NCI-H1436 treated with DMSO at 0.1 percent for 48 hours (cell line): ENCODE measurements at places on chromosomes 7 and 10.

- DNase-seq: no peak
These were observed 176.2 kb downstream of the GNAT3 start for GRCh38 chr7:80335511-80336231.

GRCh38 chr7:117395743-117396142 is 31.6 kb downstream of the ASZ1 start:
- DNase-seq: no peak

DNA sequence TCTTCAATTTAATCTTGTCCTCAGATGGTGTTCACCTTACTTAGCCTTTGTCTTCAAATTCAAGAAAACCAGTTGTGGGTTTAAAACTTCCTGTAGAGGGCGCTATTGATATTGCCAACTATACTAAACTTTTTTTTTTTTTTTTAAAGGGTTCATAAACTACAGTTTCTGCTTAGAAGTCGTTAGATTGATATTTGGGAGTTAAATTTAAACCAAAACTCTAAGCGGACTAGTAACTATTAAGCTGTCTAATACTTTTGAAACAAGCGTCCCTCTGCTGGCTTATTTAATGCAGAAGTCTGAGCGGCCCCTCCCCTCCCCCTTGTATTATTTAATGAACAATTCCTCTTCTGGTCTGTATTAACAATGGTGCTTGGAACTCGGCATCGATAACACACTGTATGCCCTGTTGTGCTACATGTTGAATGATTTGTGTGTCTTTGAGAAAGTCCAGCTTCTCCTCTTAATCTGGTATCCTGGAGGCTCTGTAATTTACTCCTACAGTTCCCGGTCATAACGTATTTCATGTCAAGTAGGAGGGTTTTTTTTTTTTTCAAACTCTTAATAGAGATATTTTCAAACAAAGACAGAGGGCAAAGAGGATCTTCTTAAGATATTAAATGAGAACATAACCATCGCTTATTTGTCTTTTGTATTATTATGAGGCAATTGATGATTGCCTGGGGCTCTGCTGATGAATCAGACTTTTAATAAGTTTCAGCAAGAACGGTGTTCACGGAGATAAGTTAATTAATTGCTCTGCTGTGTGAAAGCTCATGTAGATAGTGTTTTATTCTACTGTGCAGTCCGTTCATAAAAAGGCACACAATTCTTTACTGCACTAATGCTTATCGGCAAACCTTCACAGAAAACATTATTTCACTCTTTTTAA is 22.6 kb upstream of the CREB5 start:
- peak; percentile 52 for DNase-seq

DNA sequence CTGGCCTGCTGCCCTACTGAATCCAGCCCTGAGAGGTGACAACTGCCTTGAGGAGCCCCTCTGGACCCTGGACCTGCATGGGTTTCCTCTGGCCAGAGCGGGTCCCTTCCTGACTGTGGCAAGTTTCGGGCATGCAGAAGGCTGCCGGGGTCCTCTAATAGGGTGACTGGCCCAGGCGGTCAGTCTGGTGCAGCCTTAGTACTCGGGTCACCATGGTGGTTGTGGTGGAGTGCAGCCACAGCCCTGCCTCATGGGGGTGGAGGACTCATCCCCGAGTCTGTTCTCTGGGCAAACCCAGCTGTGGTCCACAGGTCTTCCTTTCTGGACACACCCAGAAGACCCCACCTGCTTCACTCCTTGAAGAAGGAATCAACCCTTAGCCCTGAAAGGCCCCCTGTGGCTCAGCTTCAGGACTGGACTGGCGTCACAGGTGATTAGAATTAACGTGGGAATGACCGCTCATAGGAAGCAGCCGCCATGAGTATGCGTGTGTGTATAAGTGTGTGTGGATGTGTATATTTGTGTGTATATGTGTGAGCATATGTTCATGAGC is 28.7 kb downstream of the RAMP3 start:
- no peak for DNase-seq

DNA sequence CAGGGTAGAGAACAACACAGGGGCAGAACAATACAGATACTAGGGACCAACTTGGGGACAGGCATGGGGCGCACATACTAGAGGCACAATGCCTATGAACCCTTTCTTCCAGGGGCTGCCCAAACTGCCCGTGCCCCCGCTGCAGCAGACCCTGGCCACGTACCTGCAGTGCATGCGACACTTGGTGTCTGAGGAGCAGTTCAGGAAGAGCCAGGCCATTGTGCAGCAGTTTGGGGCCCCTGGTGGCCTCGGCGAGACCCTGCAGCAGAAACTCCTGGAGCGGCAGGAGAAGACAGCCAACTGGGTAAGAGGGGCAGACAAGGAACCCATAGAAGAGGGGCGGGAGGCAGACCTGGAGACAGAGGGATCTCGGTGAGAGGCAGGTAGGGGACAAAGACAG is 5.8 kb downstream of the CHAT start:
- no peak for DNase-seq

- DNase-seq: no peak
These were observed 187.7 kb downstream of the ELFN1 start for GRCh38 chr7:1857487-1858421.

DNA sequence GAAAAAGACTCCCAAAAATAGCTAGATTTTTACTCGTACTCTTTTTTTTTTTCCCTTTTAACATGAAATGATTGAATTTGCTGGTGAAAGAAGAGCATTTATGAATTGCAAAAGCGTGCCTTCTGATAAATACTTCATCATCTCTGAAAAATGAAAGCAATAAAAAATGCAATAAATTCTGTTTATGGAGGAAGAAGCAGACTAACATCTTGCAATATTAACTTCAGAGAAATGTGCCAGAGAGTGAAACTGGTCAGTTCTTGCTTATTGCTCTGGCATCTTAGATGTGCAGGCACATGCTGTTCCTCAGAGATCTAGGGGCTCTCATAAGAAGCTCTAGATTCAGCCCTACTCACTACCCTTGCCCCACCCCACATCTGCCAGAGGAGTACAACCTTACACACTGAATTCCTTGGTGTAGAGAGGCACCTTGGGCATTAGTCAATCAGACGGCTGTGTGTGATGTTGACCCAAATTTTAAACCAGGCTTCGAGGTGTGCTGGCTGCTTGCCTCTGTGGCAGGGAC is 891.1 kb upstream of the GHITM start:
- DNase-seq: no peak

DNA sequence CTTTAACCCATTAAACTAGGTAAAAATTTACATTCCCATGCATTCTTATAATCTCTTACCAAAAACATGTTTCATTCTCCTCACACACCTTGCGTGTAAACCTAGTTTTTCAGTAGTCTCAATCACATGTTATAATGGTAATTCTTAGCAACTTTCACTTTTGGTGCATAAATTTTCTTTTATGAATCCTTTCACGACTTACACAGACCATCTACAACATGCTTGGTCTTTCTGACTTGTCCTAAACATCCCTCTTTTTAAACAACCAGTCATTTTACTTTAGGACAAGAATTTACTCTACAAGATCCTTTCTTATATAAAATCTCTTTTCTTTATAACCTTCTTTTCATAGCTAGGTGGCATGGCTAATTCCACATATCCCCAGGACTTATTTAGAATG is 25.8 kb downstream of the FBXL13 start:
- DNase-seq: no peak

DNA sequence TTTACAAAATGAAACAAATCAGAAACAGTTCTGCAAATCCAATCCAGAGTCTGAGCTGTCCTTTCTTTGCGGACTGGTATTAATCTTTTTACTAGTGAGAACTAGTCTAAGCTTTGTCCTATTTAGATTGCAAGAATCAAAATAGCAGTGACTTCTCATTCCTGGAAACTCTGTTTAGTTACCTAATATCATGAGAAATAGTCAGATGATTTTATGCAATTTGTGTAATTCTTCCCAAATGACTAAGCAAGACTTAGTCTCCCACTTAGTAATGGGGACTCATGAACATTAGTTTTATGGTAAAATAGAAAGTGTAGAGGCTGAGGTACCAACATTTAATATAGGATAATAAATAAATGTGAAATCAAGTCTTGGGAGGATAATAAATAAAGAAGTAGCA is 341.3 kb downstream of the DNAJB9 start:
- DNase-seq: no peak

- no peak for DNase-seq
These were observed 228.1 kb downstream of the BMPER start for GRCh38 chr7:34133356-34133982.

DNA sequence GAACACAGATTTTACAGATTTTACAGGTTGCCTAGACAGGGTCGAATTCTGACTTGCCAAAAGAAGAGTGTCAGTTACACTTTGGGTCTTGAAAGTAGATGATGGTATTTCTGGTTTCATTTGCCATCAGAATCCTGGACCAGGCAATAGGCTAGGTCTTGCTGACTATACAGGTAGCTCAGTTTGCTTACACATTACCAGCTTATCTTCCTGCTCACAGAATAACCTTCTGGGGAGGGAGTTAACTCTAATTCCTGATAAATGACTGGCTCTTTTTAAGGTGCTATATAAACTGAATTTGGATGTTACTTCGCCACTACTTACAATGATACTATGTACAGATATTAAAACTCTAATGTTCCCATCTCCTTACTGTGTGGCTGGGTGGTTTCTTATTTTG is 39.8 kb downstream of the GBF1 start:
- DNase-seq: no peak

DNA sequence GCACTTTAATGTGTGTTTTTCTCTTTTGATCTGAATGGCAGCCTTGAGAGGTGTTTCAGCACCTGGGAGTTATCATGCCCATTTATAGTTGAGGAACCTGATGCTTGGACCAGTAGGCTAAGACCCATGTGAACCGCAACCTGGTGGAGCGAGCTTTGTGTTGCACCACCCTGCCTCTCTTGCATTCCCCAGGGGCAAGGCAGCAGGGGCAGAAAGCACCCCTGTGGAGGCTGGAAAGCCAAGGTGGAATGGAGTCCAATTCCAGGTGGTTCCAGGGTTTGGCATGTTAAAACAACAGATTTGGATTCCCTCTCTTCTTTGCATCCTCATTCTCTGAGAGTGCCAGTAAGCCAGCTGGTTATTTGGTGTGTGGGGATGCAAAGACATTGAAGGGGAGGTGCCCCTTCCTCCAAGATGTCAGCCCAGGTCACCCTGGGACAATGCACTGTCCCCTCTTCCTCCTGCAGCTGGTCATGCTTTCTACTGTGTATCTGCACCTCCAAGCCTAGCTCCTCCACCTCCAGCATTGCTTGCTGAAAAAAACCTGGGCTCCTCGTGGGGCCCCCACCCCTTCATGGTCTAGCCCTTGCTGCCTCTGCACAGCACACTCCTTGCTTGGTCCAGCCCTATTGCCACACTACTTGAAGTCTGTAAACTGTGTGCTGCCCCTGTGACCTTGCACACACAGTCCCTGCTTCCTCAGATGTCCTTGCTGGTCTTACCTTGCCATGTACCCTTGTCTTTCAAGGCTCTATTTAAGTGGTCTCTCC is 5.6 kb upstream of the CDH23 start:
- DNase-seq: no peak

DNA sequence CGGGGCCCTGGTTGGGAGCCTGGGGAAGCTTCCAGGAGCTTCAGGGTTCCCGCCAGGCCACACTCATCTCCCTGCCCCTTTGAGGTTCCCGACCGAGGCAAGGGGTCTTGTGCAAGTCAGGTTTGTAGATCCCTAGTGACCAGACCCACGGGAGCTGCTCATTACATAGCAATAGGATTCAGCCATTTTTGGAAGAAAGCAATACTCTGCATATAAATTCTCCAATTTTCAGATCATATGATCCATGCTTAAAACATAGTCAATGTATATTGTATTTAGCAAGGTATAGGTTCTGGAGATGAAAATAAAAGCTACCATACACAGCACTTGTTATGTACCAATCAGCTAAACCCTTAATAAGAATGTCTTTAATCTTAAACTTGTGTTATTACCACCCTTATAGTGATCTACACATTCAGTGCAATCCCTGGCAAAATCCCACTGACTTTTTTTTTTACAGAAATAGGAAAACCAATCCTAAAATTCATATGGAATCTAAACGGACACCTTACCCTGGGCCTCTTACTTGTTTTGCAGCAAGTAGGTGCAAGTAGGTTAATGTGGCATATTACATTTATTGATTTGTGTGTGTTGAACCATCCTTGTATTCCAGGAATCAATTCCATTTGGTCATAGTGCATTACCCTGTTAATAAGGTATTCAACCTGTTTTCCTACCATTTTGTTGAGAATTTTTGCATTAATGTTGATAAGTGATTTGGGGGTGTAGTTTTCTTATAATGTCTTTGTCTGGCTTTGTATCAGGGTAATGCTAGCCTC is 13.8 kb upstream of the FKBP9 start:
- no peak for DNase-seq

GRCh38 chr10:84198206-84198915 is 4.0 kb downstream of the CDHR1 start:
- no peak for DNase-seq

DNA sequence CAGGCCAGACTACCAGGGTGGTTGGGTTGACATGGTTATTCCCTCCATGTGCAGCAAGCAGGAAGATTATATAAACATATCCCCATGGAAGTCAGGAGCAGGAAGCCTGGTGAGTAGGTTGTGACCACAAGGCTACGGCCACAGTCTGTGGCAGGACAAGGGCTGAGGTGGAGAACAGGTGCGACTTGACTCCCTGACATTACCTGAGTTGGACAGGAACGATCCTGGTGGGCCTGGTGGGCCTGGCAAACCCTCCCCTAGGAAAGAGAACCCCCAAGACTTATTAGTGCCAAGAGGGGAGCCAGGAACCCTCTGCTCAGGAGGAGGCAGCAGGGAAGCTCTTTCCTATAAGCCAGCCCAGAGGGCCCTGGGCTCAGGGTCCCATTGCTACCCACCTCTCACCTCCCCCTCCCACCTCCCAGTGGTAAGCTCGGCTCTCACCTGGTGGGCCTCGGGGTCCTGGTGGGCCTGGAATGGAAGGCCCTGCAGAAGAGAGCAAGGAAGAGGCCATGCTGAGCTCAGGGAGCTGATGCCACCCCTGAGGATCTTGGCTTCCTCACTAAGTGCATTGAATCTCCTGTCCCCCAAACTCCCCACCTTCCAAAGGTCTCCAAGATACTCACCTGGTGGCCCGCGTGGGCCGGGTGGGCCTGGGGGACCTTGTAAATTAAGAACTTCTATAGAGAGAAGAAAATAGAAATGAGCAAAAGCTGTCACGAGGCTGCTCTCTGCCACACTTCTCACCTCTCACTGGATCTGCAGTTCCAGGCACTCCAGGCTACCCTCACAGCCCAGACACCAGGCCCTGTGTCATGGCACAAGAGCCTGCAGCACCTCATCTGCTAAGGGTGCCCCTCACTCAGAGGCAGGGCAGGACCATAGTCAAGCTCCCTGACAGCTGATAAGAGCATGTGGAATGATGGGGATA is 44.6 kb downstream of the COL17A1 start:
- DNase-seq: no peak

DNA sequence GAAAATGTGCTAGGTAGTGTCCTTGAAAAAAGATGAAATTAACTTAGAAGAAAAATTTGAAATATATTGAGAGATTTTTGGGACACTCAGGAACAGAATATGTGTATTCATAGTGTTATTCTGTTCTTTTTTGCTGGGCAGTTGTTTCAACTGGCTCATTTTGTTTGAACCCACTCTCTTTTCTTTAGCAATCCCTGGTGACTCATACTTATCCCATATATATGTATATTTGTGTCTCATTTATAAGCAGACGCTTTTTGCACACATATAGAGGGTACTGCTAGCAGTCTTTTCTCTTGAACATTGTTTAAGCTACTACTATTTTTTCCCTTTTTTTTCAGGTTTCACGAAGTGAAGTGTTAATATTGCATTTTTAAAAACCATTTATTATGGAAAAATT is 1.9 kb downstream of the EXOC6 start:
- DNase-seq: no peak
